ENCODE measurements at places on chromosomes 3 and 15.

DNA sequence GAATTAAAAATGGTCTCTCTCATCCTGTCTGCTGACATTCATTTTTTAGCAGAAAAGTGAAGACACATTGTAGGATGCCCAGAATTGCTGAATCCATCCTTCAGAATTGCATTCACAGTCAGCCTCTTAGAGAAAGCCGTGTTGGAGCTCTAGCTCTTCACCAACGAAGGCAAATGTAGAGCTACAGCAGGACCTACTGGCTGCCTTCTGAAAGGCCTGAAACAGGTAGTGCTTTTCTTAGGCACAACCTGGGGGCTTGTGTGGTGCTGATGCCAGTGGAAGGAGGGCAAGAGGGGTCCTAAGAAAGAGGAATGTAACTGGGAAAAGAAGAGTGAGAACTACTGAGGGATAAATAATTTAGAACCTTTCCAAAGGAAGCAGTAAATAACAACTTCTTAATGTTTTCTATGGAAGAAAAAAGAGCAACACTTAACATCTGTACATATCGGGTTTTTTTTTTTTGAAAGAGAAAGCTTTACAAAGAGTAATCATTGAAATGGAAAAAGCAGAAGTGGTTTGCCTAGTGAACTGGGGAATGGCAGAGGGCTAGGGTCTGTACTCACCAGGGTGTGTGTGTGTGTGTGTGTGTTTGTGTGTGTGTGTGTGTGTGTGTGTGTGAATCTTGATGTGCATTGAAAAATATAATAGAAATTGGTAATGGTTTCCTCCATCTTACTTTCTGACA is 297.8 kb downstream of the SATB1 start:
- DNase-seq = no peak

- no peak for DNase-seq
These were observed 111.7 kb upstream of the NR2F2 start for GRCh38 chr15:96218623-96219455.

DNA sequence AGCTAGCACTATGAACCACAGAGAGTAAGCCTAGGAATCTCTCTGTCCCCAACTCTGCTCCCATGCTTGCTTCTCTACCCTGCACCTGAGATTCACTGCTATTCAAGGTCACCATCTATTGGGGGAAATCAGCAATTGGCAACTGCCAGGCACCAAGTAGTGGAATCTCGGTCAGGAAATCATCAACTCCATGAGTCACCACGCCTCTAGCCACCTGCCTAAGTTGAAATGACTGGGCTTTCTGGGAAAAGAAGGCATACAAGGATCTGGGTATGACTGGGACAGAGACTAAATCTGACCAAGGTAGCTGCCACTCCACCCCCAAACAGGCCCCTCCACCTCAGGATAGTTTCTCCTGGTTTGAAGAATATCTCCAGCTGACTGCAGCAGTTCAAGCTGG is 464.1 kb upstream of the CBLB start:
- no peak for DNase-seq

GRCh38 chr3:18345015-18345367 is 80.1 kb downstream of the SATB1 start:
- no peak for DNase-seq

- DNase-seq = no peak
These were observed 637.7 kb upstream of the TBL1XR1 start for GRCh38 chr3:177835008-177835407.

DNA sequence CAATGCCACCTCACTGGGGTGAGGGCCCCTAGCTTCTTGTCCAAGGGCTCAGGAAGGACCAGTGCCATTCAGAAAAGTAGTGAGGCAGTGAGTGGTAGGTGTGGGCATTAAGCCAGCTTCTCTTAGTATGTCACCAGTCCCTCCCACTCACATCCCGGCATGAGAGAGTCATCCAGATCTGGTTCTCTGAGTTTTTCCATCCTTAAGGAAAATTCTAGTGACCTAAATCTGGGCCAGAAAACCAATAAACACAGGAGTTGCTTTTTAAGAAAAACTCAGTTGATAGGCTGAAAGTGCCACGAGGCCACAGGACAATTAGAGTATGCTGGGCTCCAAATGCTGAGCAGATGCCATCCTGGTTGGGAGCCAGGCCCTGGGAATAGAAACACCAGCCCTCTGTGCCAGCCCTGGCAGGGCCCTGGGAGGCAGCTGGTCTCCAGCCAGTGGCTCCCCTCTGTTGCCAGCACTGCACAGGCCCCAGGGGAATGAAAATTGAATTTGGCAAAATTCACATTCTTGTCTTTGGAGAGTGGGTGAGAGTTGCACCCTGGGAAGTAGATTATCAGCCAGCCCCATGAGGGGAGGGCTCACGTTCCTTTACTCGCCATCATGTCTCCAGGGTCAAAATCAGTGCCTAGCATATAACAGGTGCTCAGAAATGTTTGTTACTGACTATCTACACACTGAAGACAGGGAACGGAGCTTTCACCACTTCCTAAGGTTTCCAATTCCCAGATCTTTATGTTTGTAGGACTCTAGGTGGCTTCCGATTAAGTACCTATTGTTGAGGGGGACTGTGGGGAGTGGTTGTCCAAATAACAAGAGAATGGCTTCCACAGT is 52.8 kb downstream of the FAM43A start:
- no peak for DNase-seq

DNA sequence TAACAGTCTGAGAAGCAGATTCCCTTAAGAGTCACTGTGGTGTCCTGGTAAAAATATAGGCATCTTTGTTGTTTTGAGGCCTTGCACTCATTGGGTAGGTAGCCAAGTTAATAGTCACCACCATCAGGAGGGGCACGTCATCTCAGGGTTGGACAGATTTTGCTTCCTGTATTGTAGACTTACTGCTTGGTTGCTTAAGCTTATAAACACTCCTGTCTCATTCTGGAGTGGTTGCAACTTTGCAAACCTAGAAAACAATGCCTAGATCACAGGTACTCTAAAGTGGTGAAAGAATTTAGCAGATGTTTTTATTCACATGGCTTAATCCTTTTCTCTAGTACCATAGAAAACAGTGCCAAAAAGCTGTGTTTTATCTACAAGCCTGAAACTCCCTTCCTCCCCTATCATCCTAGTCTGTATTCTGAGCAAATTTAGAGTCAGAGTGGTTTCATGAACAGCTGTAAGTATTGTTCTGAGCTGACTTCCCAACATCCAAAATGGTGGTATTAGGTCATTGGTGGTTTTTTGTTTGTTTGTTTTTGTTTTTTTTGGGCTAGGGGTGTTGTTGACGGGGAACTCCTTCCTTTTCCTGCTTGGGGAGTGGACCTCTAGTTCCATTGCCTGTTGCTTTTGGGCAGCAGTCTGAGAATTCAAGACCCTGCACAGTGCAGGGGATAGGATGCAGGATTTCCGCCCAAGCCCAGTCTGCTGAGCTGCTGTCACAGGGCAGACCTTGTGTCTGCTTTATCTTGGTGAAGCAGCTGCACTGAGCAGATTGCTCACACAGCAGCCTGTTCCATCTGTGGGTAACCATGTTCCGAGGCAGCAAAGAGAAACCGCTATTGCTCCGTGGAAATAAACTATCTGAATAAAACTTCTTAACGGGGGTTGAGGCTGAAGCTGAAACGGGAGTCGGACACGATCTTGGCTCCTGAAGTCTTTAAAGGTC is 202.0 kb downstream of the AKAP13 start:
- DNase-seq = peak; percentile 78

GRCh38 chr15:28923726-28924280 is 38.0 kb downstream of the APBA2 start:
- no peak for DNase-seq
